Activated T-cell treated with anti-CD3 and anti-CD28 coated beads for 4 hours (primary cell): ENCODE measurements at places on chromosomes 4 and X.

DNA sequence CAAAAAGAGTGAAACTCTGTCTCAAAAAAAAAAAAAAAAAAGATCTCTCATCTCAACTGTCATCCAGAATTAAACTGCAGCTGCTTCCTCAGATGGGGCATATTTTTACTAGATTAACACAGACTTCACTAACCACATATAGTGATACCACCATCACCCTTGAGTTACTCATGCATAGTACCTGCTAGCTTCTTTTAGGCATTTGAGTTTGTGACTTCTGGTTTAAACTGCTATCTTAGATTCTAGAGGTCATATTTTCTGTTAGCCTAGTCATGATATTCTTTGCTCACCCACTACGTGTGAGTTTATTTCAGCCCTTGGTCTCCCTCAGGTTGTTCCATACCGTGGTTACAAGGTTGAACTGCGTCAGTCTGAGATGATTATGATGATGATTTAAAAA lies 154.9 kb upstream of the BMP3 start:
- no peak for DNase-seq

DNA sequence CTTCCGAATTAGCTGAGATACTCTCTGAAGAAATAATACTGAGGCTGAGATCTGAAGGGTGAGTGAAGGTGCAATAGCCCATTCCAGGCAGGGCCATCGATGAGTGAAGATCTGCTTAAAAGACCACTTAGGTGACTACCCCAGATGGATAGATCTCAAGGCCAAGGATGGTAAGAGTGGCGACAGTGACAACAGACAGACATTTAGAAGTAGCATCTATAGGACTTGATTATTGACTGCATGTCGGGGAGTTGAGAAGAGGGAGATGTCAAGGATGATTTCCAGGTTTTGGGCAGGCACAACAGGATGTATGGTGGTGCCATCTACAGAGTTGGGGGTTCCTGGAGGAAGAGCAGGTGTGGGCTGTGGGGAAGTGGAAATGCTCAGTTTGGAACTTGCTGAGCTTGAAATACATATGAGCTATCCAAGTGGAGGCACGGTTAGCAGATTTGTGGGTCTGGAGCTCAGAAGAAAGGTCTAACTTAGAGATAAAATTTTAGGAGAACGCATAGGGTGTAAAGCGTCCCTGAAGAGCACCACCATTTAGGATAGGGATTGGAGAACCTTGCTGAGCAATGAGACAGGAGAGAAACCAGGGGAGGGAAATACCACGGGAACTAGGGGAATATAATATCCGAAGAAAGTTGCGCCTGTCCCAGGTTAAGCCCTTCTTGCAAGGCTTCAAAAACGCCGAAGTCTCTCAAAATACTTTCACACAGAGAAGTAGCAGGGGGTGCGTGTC lies 688 bp downstream of the UFSP2 start:
- no peak for DNase-seq

DNA sequence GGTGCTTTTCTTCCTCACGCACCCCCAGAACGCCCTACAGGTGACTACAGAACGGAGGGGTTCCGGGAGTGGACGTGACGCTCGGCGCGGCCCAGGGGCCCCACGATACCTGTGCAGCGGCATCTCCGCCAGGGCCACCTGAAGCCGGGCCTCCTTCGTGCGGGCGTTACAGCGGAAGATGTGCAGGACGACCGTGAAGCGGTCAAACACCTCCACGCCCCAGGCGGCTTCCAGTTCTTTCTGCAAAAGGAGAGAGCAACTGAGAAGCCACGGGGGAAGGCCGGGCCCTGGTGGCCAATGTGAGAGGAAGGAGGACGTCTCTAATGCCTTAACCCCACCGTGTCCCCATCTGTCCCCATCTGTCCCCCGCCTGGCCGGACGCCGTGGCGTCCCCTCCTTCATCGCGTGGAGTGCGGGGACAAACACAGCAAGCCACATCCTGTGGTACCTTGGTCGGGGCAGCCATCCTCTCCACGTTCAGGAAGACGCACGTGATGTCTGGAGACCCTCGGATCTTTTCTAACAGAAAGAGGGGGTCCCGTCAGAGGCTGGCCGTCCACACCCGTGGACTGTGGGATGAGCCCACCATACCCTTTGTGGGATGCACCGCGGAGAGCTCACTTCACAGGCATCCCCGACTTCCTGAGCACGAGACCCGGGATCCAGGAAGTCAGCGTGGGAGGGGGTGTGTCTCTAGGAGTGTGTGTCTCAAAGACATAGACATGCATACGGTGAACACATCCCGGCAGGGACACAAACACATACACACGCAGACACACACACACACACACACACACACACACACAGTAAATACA lies 3.6 kb downstream of the GTPBP6 start:
- DNase-seq = no peak

DNA sequence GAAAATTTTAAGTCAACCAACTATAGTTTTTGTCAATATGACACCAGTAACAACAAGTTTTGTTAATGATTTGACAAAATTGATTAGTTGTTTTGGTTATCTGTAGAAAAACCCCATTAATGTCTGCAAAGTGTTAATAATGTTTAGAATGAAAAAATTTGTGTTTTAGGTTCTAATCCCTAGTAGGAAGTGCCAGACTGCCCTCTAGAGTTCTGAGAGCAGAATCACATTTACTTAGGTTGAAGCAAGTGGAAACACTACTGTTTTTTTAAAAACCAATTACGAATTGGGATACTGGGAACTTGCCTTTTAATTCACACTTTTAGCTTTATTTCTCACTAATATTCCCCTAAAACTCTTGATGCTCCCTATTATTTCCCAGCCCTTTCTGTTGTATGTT lies 101.1 kb upstream of the CYLC1 start:
- DNase-seq = no peak

DNA sequence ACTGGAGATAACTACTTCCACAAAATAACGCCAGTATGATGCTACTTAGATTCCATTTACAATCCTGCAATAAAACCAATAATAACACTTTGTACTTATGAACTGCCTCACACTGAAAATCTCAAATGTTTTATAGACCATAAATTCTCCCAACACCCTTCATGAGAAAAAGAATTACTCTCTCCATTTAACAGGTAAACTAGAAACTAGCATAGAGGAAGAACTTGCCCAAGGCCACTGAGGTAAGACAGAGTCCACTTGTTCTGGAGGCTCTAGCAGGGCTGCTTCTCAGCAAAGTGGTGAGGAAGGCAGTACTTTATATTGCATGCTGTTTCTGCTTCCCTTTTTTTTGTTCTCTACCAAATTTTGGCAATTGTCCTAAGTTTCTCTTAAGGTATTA lies 11.5 kb upstream of the BMP3 start:
- no peak for DNase-seq

DNA sequence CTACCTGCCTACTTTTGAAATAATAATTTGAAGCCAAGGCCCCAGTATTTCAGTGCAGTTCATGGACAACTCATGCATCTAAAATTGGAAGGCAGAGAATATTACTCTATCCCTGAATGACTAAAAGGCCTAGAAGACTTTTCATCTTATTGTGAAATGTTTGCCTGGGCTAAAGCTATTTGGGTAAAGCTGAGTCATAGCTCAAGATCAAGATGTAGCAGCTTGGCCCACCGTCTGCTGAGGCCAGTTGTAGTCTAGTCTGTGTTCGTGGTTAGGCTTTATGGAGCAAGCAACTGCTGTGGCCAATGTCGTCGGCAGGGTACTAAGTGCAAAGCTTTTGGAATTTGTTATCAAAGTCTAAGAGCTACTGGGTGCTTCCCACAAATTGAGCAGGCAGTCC lies 929.1 kb downstream of the RAB28 start:
- DNase-seq = no peak

DNA sequence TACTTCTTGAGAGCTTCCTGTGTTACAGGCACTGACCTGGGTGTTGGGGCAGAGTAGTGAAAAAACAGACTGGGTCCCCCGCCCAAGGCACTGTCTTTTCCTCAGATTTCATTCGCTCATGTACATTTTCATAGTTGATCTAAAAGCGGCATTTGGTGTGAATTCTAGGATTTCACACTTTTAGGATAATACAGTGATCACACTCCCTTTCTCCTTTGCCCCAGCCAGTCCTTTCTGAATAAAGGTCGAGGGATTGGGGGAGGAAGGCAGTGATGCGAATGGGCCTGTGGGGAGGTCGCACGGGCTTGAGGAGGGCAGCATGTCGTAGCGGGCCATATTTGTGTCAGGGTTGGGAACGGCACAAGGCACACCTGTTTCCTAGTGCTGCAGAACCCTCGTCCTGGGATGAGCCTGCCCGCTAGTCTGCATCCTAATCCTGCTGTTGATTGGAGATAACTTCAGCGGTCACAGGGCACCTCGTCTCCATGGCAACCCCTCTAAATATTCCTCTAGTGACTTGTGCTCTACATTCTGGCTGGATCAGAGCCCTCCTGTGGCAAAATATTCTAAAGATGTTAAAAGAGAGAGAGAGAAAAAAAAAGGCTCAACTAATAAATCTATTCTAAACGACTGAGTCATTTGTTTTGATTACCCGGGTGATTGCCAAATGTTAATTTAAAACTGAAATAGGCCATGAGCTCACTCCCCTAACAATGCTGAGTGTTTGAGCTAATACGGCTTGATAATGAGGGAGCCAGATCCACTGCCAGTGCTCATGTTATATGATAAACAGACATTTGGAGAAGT lies 21.8 kb downstream of the FHL1 start:
- no peak for DNase-seq

- DNase-seq = no peak
These were observed 981.3 kb downstream of the C4orf33 start for GRCh38 chr4:130077275-130077674.
